ENCODE measurements at places on chromosomes 13 and 19.

- no peak for DNase-seq
Measured at GRCh38 chr13:30847650-30848307, 58.3 kb upstream of the MEDAG start.

- DNase-seq: no peak
Measured at GRCh38 chr19:6873708-6874431, 13.5 kb upstream of the ADGRE1 start.

DNA sequence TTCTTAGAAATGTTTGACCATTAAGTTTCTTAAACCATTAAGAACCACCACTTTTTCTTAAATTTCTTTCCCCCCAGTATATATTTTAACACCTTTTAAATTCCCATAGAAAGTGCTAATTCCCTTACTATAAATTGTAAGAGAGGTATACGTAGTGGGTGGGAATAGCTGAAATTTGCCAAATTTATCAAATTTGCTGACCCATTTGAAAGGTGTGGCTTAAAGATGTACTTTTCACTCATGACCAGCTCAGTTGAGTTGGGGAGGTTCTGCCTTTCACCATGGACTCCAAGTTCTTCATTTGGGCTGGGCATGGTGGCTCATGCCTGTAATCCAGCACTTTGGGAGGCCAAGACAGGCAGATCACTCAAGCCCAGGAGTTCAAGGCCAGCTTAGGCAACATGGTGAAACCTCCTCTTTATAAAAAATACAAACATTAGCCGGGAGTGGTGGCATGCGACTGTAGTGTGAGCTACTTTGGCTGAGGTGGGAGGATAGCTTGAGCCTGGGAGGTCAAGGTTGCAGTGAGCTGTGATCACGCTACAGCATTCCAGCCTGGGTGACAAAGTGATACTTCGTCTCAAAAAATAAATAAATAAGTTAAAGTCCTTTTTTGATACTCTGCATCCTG lies 133.2 kb downstream of the MRPL57 start:
- no peak for DNase-seq

DNA sequence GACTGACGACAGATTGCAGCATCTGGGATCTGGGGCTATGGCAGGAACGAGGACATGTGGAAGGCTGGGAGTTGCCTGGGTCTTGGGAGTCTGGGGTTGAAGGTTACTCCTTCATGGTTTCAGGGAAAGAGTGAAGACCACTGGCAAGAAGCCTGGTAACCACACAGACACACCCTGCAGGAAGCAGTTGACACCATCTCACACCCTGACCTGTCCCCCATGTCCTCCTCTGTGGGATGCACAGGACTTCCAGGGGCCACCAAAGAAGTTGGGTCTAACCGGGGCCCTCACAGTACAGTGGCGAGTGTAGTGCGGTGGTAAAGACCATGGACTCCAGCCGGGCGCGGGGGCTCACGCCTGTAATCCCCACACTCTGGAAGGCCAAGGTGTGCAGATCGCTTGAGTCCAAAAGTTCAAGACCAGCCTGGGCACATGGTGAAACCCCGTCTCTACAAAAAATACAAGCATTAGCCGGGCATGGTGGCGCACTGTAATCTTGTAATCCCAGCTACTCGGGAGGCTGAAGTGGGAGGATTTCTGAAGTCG lies 10.6 kb upstream of the FFAR2 start:
- no peak for DNase-seq

GRCh38 chr13:51625555-51626345 lies 41.5 kb downstream of the WDFY2 start:
- no peak for DNase-seq

DNA sequence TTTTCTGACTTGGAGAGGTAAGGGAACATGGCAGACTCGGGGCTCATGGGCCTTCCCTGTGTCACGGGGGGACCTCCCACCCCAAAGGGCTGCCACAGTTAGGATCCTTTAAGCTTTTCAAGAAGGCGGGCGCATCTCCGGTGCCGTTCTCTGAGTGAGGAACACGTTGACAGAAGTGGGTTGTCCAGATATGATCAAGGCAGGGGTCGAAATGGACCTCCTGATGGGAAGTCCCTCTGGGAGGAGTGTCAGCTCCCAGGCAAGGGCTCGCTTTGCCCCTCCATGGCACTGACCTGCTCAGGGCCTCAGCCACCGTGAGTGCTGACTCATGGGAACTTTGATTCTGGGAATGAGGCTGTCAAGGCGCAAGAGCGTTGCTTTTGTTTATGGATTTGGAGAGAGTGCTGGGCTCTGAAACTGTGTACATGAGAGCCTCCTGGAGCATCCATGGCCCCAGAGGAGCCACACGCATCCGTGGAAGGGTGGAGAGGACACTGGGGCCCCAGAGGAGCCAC lies 6.5 kb upstream of the TEX29 start:
- no peak for DNase-seq

DNA sequence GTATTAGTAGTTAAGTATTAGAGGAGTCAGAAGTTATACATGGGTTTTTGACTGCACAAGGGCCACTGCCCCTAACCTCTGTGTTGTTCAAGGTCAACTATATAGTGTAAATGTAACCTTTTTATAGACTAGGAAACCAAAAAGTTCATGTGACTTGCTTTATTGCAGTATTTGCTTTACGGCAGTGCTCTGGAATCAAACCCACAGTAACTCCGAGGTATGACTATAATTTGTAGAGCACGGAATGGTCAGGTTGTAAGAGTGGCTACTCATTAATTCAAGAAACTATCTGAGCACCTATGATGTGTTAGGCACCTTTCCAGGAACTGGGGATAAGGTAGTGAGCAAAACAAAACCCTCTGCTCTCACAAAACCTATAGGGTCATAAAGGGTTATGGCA lies 22.2 kb downstream of the SUPT20H start:
- DNase-seq: no peak

DNA sequence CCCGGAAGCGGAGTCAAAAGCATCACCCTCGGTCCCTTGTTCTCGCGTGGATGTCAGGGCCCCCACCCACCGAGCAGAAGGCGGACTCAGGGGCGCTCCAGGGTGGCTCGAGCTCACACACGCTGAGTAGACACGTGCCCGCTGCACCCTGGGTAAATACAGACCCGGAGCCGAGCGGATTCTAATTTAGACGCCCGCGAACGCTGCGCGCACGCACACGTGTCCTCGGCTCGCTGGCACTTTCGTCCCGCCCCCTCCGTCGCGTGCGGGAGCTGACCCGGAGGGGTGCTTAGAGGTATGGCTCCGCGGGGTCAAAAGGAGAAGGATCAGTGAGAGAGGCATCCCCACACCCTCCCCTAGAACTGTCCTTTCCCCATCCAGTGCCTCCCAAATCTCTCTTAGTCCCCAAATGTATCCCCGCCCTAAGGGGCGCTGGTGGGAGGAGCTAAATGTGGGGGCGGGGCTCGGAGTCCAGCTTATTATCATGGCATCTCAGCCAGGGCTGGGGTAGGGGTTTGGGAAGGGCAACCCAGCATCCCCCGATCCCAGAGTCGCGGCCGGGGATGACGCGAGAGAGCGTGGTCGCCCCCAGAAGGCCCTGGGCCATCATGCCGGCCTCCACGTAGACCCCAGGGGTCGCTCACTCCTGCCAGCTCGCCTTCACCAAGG lies 451 bp upstream of the ICAM5 start:
- DNase-seq: no peak

DNA sequence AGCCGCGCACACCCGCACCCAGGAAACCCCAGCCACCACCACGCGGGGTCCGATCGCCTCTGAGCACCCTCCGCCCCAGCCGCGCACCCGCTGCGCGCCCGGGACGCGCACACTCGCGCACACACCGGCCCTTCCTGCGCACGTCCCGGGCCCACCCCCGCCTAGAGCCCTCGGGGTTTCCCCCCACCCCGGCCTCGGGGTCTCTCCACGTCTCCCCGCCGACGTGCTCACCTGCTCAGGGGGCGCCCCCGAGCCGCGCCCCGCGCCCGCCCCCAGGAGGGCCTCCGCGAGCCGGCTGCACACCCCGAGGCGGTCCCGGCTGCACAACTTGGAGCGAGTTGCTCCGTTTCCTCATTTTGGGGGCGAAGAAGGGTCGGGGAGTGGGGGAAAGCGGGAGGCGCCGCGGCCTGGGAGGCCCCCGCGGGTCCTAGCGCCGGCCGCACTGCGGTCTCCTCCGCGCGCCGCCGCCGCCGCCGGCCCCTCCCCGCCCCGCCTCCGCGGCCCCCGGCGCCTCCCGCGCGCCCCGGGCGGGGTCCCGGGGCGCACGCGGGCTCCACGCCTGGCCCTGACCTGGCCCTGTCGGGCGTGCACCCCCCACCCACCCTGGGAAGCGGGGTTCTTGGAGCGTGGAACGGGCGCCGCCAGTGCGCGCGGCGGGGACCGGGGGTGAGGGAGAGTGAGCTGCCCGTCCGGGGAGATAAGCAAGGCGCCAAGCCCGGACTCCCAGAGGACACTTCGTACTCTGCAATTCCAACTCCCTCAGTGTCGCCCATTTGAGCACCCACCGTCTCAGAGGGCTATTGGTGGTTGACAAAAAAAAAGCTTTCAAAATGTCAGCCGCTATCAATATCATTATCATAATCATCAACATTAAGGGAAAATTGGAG lies at the start of gene MATK:
MATK (minus strand) TSS at position 444 of the 887 bp plus-strand sequence. CDS start 1,246 bp downstream, outside the sequence.
- DNase-seq: no peak

GRCh38 chr13:103556681-103557080 lies 490.5 kb upstream of the SLC10A2 start:
- DNase-seq: no peak

- no peak for DNase-seq
Measured at GRCh38 chr19:4719499-4719866, 4.2 kb downstream of the DPP9 start.

DNA sequence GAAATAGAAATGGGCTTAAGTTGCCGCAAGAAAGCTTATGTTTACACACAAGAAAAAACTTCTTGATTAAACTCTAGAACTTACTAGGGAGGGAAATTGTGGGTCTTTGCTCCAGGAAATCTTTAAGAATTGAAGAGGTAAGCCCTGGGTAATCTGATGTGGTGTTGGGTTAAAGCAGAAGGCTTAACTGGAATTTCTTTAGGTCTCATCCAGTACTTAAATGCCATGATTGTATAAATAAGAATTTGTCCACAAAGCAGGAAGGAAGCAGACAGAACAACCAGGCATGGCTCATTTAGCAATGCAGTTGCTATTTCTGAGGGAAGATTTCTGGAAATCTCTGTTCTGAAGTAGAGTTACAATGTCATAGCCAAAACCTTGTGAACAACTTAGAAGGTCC lies 360.4 kb downstream of the KLF5 start:
- DNase-seq: no peak

GRCh38 chr13:51684076-51684475 lies 99.8 kb downstream of the WDFY2 start:
- DNase-seq: no peak

- no peak for DNase-seq
Measured at GRCh38 chr19:5253406-5254110, 87.1 kb downstream of the PTPRS start.

GRCh38 chr19:46081928-46082727 lies 41.3 kb upstream of the IGFL4 start:
- no peak for DNase-seq

GRCh38 chr13:101474419-101474957 lies 22.0 kb downstream of the ITGBL1 start:
- DNase-seq: no peak

- DNase-seq: no peak
Measured at GRCh38 chr13:56659041-56659471, 481.7 kb upstream of the PRR20A start.

DNA sequence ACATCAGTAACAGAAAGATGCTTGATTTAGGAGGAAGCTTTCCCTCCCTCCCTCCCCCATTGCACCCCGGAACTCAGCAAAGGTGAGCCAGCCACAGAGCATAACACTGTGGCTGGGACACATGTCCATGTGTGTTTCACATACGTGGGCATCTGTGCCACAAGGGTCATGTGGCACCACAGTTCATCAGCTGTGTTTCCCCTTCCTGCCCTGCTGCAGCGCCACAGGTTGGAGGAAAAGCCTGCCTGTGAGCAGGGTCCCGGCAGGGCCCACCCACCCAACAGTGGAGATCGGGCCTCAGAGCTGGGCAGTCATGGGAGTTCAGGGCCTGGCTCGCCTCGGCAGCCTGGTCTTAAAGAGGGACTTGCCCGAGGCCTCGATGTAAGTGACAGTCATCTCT lies 2.8 kb downstream of the ACP5 start:
- no peak for DNase-seq

DNA sequence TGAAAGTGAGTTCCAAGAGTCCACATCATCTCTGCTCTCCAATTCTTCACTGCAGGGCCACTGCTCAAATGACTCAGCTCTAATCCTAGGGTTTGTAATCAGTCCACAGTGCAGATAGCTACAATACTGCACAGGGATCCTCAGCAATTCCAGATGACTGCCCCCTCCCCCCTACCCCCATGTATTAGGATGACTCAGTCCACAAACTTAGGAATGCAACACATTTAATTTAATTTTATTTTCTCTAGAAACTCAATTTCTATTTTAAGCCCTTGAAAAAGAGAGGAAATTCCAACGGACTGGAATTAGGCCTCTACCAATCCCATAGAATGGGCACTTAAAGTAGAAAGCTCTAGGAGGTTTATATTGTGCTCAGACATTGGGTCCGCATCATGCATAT lies 173.8 kb upstream of the SOX21 start:
- no peak for DNase-seq

DNA sequence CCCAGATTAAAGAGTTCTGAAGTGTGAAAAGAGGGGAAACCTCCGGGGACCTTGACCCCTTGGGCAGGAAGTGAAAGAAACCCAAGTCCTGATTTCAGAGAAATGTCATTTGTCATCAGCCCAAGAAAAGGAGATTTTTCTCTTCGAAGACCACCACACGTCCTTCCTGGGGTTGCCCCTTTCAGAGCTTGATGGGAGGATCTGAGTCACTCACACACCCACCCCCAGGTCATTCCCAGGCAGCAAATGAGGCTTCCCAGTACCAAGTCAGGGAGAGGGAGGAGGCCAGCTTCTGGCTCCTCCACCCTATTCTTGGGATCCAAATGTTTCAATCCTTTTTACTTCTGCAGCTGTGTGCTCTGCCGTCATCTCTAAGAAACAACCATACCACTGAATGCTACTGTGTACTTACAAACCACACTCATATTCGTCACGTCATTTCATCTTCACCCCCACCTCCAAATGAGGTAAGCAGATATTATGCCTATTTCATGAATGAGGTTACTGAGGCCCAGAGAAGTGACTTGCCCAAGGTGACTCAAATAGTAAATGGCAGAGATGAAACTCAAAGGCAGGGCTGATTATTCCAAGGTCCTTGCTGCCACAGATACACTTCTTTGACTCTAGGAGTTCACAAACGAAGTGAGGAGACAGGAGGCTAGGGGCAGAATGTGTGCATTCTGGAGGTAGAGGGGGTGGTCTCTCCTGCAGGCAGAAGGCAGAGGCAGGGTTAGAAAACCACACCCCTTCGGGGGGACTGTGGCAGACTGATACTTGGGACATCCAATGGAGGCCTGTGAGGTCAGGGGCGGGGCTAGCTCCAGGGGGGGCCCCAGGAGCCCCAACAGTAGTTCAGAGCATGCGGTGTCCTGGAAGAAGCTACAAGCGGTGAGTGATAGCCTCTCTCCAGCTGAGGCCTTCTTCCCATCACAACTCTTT lies 5.0 kb upstream of the KMT2B start:
- no peak for DNase-seq

DNA sequence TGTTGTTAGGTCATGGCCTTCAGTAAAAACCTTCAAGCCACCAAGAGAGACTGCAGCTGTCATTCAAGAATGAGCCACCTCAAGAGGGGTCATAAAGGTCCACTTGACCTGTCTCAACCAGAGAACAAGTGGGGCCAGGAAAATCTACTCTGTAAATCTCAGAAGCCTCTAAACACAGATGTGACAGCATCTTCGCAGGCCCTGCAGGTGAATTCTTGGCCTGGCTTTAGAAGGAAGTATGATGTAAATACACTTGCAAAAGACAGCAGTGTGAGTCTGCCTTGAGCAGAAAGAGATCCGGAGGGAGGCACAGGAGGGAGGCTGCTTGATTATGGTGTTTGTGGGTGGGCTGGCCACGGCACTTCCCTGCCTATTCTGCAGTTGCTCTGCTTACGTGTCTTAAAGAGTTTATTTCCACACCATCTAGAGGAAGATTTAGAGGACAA lies 1082.9 kb downstream of the UQCRFS1 start:
- DNase-seq: no peak
